ENCODE measurements at places on chromosomes 13 and 19. TPM values are rescaled to one million over a fixed set of nuclear protein-coding genes. Genes with fewer than 3 reads are reported as not detected.

DNA sequence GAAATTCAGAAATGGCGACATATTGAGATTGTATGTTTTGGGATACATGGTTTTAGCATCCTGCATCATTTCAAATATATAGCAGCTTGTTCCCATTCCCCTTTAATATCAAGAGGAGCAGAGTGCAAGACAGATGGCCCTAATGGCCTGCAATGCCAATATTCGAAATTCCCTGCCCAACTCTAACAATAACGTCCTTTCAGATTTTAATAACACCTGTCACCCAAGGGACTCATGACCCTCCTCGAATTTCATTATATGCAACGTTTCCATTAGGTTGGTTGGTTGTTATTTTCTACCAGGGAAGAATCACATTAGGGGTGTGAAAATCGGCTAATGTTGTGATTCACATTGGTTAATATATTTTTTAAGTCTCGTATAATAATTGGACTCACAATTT, 170.0 kb downstream of the TNFSF13B start:
- H3K4me1 ChIP-seq: no peaks in the 10 kb centered on the region
- DNase-seq: no peak
- no peaks in the 10 kb centered on the region for H3K27me3 ChIP-seq
- H3K36me3 ChIP-seq: no peaks in the 10 kb centered on the region

- no peak for DNase-seq
- H3K36me3 ChIP-seq: no peaks in the 10 kb centered on the region
- no peak overlapping the region for H3K27ac ChIP-seq
Measured at GRCh38 chr19:31538879-31539278, 189.6 kb upstream of the TSHZ3 start.

GRCh38 chr13:72151241-72151640, 284.2 kb upstream of the DACH1 start:
- H3K36me3 ChIP-seq: no peaks in the 10 kb centered on the region
- no peak overlapping the region for H3K4me3 ChIP-seq
- no peak for DNase-seq

- H3K36me3 ChIP-seq: no peaks in the 10 kb centered on the region
- no peak overlapping the region for H3K4me3 ChIP-seq
- H3K27me3 ChIP-seq: no peaks in the 10 kb centered on the region
- peak; percentile 66 for DNase-seq
- no peak overlapping the region for H3K27ac ChIP-seq
- H3K4me1 ChIP-seq: peaks cover 18% of the 10 kb centered on the region
Measured at GRCh38 chr19:2336528-2337328, 8.2 kb downstream of the SPPL2B start.

- H3K4me3 ChIP-seq: no peak overlapping the region
- no peaks in the 10 kb centered on the region for H3K36me3 ChIP-seq
- no peaks in the 10 kb centered on the region for H3K27me3 ChIP-seq
- no peak overlapping the region for H3K27ac ChIP-seq
- no peaks in the 10 kb centered on the region for H3K4me1 ChIP-seq
- no peak for DNase-seq
Measured at GRCh38 chr19:27779954-27780353, 1433.0 kb downstream of the UQCRFS1 start.

DNA sequence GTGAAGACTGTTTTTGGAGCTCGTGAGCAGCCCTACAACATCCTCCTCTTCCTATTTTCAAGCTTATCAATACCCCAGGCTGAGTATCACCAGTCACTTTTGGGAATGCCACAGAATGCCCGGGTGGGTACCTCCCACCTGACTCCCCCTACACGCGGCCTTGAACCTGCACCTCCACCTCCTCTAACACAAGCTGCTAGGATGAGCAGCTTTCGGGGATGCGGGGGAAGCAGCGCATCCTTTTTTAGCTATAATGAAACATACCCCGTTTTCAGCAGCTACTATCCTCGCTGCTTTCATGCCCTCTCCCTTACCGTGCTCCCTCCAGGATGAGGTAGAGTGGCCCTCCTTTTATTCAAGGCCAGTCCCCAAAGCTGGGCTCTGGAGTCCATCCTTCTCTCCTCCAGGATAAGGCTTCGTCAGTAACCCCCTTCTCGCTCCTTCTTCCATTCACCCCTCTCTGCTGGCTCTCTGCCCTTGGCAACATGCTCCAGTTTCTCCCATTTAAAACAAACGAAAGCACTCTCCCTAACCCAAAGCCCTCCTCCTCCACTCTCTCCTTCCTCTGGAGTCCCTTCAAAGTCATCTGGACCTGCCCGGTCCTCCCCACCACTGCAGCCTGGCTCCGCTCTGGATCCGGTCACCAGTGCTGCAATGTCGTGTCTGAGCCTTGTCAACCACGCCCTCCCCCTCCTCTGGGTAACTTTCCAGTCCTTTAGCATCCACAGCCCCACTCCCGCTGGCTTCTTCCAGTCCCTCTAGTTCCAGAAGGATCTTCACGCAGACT, 55.3 kb downstream of the STK24 start:
- no peak for DNase-seq
- no peak overlapping the region for H3K27ac ChIP-seq
- no peak overlapping the region for H3K4me3 ChIP-seq
- no peaks in the 10 kb centered on the region for H3K36me3 ChIP-seq
- H3K4me1 ChIP-seq: peaks cover 40% of the 10 kb centered on the region

GRCh38 chr19:7460562-7460966, 28.3 kb downstream of the PEX11G start:
- H3K4me3 ChIP-seq: no peak overlapping the region
- H3K36me3 ChIP-seq: no peaks in the 10 kb centered on the region

GRCh38 chr13:97568850-97569249, 134.9 kb downstream of the RAP2A start:
- H3K36me3 ChIP-seq: no peaks in the 10 kb centered on the region
- DNase-seq: no peak
- no peak overlapping the region for H3K27ac ChIP-seq
- peaks cover 3% of the 10 kb centered on the region for H3K4me1 ChIP-seq
- no peak overlapping the region for H3K4me3 ChIP-seq
- H3K27me3 ChIP-seq: no peaks in the 10 kb centered on the region

GRCh38 chr13:110047496-110047895, 259.5 kb downstream of the COL4A1 start:
- no peaks in the 10 kb centered on the region for H3K36me3 ChIP-seq
- H3K4me3 ChIP-seq: no peak overlapping the region
- H3K4me1 ChIP-seq: no peaks in the 10 kb centered on the region
- peak overlapping the region; percentile 42 for H3K27ac ChIP-seq
- peak; percentile 84 for DNase-seq

DNA sequence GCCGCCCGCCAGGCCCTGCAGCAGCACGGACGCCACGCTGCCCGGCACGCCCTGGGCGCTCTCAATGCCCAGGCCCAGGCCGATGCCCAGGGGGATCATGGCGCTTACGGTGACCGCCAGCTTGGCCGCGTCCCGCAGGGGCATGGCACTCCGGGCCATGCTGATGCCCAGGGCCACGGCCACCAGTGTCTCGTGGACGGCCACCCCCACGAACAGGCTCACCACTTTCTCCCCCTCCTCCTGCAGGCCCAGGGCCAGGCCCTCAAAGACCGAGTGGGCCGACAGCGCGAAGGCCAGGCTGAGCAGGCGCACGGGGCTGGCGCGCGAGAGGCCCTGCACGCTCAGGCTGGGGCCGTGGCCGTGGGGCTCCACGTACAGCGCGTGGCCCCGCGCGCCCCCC, 6.9 kb downstream of the SLC39A3 start:
- no peak overlapping the region for H3K4me3 ChIP-seq
- H3K36me3 ChIP-seq: peaks cover 8% of the 10 kb centered on the region
- H3K27me3 ChIP-seq: no peaks in the 10 kb centered on the region
- no peaks in the 10 kb centered on the region for H3K4me1 ChIP-seq
- no peak overlapping the region for H3K27ac ChIP-seq
- DNase-seq: no peak

- H3K4me3 ChIP-seq: no peak overlapping the region
- no peak for DNase-seq
- peaks cover 4% of the 10 kb centered on the region for H3K36me3 ChIP-seq
Measured at GRCh38 chr13:24277761-24278160, 31.6 kb upstream of the C1QTNF9 start.

DNA sequence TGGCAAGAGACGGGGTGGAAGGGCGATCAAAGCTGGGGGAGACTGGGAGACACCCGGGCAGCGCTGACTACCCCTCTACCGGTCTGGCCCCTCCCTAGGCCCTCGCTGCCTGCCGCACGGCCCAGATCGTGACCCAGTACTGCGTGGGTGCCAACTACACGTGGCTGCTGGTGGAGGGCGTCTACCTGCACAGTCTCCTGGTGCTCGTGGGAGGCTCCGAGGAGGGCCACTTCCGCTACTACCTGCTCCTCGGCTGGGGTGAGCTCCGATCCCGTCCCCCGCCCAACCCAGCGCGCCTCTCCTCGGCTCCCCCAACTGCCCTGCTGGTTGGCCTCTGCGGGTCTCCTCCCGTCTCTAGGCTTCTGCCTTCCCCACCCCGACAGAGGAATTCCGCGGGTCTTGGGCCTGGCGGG, 8.8 kb downstream of the GIPR start:
- H3K27ac ChIP-seq: no peak overlapping the region
- H3K4me1 ChIP-seq: peaks cover 5% of the 10 kb centered on the region
- no peak overlapping the region for H3K4me3 ChIP-seq

DNA sequence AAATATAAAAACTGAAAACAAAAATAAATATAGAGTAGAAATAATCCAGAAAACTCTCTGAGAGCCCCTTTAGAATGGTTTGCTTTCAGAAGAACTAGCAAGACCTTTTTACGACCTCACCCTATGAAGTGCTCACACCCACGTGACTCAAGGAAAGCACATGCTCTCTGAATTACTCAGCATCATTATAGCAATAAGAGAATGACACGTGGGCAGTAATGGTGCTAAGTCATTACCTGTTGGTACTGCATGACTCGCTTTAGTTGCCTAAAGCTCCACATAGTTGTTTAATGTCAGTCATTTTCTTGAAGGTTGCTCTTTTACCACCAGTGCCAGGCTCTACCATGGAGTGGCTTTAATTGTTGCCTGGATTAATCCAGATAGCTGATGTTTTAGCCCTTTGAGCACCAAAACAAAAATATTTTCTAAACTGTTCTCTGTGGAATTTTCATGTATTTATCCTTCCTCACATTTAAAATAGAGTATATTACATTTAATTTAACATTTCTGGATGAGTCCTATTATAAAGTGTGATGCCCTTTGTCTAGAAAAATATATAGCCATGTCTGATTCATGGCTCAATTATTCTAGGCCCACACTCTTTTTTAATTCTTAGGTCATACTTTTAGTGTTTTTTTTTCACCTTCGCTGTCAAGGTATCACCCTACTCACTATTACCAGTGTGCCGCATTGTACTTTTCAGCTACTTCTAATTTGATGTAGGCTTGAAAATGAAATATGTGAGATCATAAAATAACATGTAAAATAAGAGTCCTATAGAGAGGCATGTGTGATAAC, 56.8 kb downstream of the THSD1 start:
- H3K4me3 ChIP-seq: no peak overlapping the region
- H3K36me3 ChIP-seq: no peaks in the 10 kb centered on the region
- H3K27ac ChIP-seq: no peak overlapping the region
- no peaks in the 10 kb centered on the region for H3K27me3 ChIP-seq

DNA sequence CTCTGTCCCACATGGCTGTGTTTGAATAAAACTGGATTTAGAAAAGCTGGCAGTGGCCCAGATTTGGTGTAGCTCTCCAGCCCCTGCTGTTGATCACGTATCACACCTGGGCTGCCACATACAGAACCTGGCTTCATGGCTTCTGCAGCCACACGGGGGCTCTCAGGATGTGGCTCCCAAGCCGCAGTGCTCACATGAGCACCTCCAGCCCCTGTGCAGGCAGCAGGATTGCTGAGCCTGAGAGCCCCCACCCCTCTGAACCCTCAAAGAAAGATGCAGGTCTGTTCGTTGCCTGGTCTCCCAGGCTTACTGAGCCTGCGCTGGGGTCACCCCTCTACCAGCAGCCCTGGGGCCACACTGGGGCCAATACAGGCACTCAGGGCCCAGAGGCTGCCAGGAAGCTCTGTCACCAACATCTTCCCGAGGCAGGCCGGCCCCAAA, 2.7 kb downstream of the PLEKHF1 start:
- H3K4me3 ChIP-seq: no peak overlapping the region
- no peak overlapping the region for H3K27ac ChIP-seq
- DNase-seq: peak; percentile 29

DNA sequence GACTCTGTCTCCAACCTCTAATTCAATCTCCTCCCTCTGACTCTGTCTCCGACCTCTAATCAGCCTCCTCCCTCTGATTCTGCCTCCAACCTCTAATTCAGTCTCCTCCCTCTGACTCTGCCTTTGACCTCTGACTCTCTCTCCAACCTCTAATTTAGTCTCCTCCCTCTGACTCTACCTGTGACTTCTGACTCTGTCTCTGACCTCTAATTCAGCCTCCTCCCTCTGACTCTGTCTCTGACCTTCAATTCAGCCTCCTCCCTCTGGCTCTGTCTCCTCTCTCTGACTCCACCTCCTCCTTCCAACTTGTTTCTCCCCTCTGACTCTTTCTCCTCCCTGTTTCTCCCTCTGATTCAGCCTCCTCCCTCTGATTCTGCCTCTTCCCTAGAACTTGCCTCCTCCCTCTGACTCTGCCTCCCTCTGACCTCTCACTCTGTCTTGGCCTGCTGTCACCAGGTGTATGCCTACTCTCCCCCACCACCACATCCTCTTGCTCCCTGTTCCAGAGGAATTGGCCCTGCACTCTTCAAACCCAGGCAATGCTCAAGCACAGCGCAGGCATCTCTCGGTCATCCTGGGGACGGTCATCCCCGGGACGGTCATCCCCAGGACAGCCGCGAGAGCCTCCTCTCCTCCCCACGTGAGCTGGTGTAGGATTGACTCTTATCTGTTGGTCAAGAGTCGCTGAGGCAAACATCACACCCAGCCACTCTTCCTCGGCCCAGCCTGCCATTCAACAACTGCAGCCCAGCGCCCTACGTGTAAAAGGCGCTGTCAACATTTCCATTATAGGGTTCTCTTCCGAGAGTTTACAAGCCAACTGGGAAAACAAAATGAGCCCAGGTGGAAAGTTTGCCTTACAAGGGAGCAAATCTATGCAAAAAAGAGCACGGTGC, 60.2 kb downstream of the ZIC5 start:
- H3K27ac ChIP-seq: no peak overlapping the region
- no peaks in the 10 kb centered on the region for H3K36me3 ChIP-seq
- no peak overlapping the region for H3K4me3 ChIP-seq
- DNase-seq: no peak
- H3K4me1 ChIP-seq: no peaks in the 10 kb centered on the region
- H3K27me3 ChIP-seq: no peaks in the 10 kb centered on the region

DNA sequence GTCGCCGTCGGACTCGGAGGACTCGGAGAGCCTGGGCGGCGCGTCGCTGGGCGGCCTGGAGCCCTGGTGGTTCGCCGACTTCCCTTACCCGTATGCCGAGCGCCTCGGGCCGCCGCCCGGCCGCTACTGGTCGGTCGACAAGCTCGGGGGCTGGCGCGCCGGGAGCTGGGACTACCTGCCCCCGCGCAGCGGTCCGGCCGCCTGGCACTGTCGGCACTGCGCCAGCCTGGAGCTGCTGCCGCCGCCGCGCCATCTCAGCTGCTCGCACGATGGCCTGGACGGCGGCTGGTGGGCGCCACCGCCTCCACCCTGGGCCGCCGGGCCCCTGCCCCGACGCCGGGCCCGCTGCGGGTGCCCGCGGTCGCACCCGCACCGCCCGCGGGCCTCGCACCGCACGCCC, 2.5 kb upstream of the GRWD1 start:
- peaks cover 2% of the 10 kb centered on the region for H3K36me3 ChIP-seq
- H3K4me1 ChIP-seq: peaks cover 11% of the 10 kb centered on the region
- peak; percentile 53 for DNase-seq
- H3K4me3 ChIP-seq: no peak overlapping the region

Gene COL4A1
- 218 TPM for total RNA-seq

Gene EXOC3L2
- 19.0 TPM for total RNA-seq

Gene GAS6
- 83.5 TPM for total RNA-seq

Gene TMEM190
- total RNA-seq: not detected

Gene CELF5
- 0.38 TPM for total RNA-seq

Gene ZNF808
- total RNA-seq: 35.8 TPM

Gene EDNRB
- 60.1 TPM for total RNA-seq

Gene SOX21
- not detected for total RNA-seq

Gene TEKTIP1
- 9.2 TPM for total RNA-seq

Gene ZNF28
- 20.0 TPM for total RNA-seq

All from kidney (tissue), 22 donors.